ENCODE measurements at places on chromosomes 2 and 18.

GRCh38 chr2:74007711-74008110 is 23.0 kb downstream of the TET3 start:
- DNase-seq = no peak

- DNase-seq = no peak
Measured at GRCh38 chr18:67092141-67092540, 424.4 kb downstream of the DSEL start.

DNA sequence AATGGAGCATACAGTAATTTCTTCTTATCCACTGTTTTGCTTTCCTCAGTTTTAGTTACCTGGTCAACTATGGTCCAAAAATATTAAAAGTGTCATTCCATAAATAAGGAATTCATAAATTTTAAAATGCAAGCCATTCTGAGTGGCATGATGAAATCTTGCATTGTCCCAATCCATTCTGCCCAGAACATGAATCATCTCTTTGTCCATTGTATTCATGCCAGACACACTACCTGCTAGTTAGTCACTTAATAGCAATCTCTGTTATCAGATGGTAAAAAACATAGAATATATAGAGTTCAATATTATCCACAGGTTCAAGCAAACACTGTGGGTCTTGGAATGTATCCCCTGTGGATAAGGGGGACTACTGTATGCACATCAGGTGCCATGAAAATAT is 872.2 kb upstream of the NXPH2 start:
- no peak for DNase-seq

GRCh38 chr2:152657043-152657442 is 60.2 kb downstream of the PRPF40A start:
- no peak for DNase-seq

- peak; percentile 5 for DNase-seq
Measured at GRCh38 chr18:70998490-70998889, 709.6 kb downstream of the SOCS6 start.

DNA sequence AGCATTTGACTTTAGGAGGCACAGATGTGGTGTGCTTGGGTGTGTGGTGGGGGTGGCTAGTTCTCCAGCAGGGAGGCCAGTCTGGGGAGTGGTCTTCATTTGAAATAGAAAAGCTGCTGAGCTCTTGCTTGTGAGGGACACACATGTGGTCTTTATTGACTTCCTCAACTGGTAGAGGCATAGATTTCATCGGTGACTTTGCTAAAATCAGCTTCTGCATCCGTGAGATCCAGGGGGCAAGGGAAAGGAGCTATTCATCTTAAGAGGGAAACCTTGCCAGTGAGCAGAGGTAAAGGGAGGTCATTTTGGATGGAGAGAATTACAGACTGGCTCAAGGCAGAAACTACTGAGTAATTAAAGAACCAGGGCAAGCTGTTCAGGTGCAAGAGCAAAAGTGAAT is 4.7 kb downstream of the MAPRE3 start:
- DNase-seq = no peak

DNA sequence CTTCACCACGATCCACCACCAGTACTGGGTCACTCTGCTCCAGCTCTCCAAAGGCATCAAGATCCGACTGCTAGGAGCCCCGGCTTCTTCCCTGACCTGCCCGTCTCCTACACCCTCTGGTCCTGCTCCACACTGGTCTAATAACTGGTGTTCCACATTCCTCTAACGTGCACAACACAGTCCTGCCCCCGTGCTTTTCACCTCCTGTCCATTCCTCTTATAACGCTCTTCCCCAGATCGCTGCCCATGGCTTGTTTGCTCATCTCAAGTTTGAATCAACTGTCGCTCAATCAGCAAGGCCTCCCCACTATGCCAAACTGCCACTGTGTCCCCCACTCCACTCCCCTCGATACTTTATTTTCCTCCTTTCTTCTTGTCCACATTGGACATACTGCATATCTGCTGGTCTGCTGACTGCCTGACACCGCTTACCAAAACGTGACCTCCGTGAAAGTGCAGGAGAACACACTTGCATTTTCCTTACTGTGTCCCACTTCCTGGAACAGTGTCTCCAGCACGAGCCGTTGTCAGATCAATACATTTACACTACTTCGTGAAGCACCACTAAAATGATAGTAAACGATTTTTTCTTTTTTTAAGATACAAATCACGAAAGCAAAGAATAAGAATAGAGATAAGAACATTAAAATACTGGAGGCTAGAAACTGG is 6.5 kb downstream of the HDLBP start:
- no peak for DNase-seq

DNA sequence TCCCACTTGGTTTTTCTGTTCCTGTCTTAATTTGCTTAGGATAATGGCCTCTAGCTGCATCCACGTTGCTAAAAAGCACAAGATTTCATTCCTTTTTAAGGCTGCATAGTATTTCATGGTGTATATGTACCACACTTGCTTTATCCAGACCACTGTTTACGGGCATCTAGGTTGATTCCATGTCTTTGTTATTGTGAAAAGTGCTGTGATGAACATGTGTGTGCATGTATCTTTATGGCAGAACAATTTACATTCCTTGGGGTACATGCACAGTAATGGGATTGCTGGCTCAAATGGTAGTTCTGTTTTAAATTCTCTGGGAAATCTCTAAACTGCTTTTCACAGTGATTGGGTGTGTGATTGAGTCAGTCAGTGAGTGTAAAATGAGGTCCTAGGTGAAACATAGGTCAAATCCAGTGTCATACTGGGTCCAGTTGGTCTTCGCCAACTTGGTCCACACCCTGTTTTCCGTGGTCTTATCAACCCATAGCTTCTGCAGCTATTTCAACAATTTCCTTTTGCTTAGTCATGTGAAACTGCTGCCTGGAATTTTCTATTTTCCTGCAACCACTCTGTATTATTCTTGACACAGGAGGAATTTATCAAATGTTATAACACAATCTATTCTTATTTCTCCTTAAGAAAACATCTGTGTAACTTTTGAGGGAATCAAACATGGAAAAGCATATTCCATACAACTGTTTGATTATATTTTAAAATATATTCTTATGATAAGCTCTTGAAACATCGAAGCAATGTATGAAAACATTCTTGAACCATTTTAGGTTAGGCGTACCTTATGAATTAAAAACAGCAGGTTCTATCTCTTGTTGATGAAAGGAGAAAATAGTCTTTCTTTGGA is 82.9 kb downstream of the ADCYAP1 start:
- no peak for DNase-seq

- no peak for DNase-seq
Measured at GRCh38 chr2:186780701-186781316, 68.2 kb downstream of the ZSWIM2 start.

DNA sequence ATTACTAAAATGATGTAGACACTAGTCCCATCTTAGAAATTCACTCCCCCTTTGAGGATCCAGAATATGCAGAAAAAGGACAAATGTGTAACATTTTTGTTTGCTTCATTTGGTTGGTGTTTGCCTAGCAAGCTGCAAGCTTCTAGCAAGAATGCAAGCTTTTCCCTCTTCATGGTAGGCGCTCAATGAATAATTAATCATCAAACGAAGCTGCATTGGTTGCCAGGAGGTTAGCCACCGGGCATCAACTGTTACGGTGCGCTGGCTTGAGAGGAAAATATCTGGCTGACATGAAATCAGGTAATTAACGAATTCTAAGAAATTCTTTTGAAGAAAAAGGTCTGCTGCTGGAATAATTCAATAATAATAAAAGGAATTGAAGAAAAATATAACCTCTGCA is 341.0 kb upstream of the KYNU start:
- DNase-seq = no peak

DNA sequence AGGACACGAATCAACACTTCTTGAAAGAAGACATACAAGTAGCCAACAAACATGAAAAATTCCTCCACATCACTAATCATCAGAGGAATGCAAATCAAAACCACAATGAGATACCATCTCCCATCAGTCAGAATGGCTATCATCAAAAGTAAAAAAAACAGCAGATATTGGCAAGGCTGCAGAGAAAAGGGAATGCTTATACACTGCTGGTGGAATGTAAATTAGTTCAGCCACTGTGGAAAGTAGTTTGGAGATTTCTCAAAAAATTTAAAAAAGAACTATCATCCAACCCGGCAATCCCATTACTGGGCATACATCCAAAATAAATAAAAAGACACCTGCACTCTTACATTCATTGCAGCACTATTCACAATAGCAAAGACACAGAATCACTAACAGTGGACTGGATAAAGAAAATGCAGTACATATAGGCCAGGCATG is 78.7 kb downstream of the GRB14 start:
- DNase-seq = no peak

DNA sequence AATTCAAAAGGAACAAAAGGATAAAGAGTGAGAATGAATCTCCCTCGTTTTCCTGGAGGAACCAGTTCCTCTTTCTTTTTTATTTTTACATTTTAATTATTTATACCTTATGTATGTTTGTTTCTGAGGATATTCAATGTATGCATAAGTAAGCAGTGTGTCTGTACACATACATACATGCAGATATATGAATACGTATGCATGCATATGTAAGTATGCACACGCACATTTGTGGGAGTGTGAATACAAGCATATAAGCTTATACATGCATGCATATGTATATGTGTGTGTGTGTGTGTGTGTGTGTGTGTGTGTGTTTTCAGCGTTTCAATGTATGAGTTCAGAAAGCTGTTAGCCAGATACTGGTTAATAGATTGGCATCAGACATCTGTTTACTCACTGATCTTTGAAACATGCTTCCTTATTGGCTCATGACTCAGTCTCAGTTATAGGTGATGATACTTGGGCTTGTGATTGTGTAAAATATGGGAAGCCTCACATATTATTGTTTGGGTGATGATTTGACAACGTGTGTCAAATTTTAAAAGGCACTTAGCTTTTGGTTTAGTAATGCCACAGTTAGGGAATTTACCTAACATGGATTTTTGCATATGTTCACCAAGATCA is 279.7 kb upstream of the TRIB2 start:
- no peak for DNase-seq

DNA sequence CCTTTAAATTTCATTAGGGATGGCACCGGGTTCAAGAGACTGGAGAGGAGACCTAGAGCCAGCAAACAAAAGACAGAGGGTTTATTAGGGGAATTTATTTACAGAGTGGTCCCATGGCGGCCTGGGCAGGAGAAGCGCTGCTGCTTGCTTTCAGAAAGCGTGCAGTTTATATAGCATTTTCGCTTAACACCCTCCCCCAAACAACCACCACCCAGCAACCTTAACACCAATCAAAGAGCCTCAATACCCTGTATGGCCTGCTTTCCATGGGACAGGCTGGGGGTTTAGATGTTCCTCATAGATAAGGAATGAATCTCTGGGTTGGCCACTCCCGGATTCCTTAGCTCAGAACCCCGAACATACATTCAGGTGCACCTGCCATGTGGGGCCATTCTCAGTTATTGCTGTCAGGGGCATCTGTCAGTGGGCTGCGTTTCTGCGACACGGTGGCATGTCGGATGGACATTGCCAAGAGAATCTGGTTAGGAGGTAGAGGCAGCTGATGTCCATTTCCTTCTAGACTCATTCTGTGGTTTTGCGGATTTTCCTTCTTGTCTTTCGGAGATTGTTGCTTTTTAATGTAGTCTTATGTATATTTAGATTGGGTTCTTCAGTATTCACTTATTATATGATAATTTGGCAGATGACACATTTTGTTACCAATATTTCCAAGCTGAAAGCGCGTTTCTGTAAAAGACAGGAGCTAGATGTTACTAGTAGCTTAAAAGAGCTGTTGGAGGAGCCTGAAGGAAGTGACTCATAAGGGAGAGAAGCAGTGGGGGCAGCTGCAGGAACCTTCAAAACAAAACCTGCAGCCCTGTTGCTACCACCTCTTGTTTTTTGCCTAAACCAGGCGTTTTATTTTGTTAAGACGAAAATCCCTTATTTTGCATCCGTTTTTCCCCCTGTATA is 7.2 kb downstream of the AGAP1 start:
- DNase-seq = peak; percentile 32

DNA sequence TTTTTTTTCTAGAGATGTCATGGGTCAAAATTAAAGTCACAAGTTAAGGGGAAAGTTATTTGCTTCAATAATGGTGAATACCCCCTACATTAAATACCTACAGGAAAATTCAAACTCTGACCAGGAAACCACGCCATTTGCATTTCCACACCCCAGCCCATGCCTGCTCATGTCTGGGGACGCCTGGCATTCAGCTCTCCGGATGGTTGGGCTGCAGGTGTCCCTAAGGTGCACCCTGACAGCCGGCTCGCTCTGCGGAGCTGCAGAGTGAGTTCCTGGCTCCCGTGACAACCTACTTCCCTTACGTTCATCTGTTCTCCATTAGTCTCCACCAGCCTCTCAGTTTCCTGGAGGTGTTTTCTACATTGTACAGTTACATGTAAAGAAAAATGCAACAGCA is 122.7 kb upstream of the RIOK3 start:
- no peak for DNase-seq

- DNase-seq = no peak
Measured at GRCh38 chr2:174341995-174342685, 7.4 kb downstream of the SP9 start.

GRCh38 chr2:239962890-239963591 is 62.1 kb downstream of the NDUFA10 start:
- DNase-seq = no peak

- no peak for DNase-seq
Measured at GRCh38 chr2:143640826-143641225, 511.6 kb downstream of the ARHGAP15 start.

GRCh38 chr2:179954026-179954425 is 53.1 kb downstream of the CWC22 start:
- DNase-seq = no peak

DNA sequence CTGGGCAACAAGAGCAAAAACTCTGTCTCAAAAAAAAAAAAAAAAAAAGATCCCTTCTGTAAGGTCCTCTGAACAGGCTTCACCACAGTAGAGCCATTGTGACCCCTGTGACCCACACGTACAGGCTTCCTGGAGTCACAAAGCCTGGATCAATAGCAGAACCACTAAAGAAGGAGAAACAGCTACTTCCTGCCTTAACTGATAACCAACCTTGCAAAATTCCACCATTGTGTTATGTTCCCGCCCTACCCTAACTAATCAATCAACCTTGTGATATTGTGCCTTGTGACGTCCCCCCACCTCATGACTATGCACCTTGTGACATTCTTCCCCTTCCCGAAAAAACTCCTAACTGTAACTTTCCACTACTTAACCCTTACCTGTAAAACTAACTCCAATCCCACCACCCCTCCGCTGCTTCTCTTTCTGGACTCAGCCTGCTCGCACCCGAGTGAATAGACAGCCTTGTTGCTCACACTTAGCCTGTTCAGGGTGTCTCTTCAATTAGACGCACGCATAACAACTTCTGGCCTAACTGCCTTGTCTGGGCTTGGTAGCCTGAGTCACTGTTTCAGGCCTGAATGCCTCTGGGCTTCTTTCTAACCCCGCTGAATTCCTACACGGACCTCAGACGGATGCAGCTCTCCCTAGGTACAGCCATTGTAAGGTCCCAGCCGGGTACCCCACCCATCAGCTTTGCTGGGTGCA is 13.9 kb downstream of the SCYGR8 start:
- no peak for DNase-seq

Data from Jurkat, Clone E6-1 (cell line).